ENCODE measurements at places on chromosomes 7 and 10.

GRCh38 chr7:80763289-80763688 is 124.8 kb downstream of the CD36 start:
- no peak for DNase-seq

DNA sequence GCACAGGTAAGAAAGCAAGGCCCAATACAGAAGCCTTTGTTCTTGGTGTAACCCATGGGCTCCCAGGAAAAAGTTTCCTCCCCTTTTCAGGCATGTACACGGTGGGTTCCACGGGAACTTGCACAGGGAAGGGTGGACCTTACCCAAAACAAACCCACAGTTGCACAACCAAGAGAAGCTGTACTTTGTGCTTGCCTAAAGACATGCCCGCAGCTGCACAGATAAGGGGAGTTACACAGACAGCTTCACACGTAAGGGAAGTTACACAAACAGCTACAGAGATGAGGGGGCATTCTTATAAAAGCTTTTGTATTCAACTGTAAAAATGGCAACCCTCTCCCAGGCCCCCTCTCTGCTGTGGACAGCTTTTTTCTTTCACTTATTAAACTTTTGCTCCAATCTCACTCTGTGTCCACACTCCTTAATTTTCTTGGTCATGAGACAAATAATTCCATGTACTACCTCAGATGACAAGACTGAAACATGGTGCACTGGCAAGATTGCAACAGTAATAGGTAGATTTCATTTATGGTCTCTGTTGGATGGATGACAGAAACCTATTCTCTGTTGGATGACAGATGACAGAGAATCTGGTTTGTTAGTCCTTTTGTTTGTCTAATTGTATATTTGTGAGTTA is 72.9 kb downstream of the ATE1 start:
- no peak for DNase-seq

DNA sequence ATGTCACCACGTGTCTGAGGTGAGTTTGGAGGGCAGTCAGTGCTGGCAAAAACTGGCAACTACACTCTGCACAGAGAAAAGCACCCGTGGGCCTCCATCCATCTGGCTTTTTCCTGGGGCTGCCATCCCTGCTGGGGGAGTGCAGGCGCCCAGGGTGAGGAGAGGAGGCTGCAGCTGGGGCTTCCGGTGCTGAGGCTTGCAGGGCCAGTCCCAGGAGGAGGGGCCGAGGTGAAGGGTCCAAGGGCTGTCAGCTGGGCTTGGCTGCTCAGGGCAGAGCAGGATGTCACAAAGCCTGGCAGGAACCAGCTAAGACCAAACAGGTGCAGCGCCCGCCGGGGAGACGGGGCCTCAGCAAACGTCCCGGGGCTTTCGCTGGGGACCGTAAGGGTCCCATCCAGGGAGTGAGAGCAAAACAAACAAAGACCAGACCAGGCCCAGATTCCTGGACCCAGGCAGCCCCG is 77.2 kb downstream of the CFAP46 start:
- no peak for DNase-seq

GRCh38 chr10:130038611-130039109 is 72.0 kb downstream of the C10orf143 start:
- no peak for DNase-seq

GRCh38 chr10:60742512-60742911 is 35.8 kb upstream of the CDK1 start:
- no peak for DNase-seq

DNA sequence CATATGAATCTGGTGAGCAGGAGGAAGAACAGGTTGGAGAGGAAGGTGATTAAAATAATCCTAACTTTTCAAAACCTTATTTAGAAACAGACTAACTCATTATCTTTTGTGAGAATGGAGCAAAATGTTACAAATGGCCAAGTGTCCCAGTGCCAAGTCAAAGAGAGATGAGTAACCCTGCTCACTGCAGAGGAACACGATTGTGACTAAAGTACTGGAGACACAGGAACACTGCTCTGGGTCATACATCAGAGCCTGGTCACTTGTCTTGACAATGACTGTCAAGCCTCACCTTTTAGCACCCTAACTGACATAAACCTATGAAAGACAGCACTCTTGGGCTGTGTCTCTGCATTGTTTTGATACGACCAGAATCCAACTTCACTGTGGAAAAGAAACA is 108.8 kb downstream of the SGMS1 start:
- no peak for DNase-seq

DNA sequence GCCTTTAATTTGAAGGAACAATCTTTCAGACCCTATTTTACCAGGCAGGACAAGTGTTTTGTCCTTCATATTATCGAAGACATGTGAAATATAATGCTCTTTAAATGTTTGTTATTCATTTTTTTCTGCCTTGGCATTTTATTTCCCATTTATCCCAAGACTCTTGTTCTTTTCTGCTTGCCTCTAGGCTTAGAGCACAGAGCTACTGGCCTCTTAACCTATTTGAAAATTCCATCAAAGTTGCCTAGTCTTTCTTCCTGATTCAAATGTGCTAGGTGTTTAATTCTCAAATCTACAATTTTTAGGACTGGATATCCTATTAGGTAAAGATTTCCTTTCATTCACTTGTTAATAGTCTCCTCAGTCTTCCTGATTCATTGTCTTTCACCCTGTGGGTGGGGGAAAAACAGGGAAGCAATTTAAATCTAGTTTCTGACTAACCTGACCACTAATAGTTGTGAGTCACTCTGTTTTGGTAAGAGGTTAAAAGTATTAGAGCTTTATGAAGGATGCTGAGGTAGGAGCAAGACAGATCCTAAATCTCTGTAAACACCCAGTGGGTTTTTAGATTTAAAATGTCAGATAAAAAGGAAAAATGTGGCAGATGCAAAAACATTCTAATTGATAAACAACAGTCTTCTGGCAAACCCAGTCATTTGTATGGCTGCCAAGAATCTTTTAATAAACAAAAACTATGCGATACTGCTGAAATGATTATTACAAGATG is 1.5 kb downstream of the LIPK start:
- no peak for DNase-seq

DNA sequence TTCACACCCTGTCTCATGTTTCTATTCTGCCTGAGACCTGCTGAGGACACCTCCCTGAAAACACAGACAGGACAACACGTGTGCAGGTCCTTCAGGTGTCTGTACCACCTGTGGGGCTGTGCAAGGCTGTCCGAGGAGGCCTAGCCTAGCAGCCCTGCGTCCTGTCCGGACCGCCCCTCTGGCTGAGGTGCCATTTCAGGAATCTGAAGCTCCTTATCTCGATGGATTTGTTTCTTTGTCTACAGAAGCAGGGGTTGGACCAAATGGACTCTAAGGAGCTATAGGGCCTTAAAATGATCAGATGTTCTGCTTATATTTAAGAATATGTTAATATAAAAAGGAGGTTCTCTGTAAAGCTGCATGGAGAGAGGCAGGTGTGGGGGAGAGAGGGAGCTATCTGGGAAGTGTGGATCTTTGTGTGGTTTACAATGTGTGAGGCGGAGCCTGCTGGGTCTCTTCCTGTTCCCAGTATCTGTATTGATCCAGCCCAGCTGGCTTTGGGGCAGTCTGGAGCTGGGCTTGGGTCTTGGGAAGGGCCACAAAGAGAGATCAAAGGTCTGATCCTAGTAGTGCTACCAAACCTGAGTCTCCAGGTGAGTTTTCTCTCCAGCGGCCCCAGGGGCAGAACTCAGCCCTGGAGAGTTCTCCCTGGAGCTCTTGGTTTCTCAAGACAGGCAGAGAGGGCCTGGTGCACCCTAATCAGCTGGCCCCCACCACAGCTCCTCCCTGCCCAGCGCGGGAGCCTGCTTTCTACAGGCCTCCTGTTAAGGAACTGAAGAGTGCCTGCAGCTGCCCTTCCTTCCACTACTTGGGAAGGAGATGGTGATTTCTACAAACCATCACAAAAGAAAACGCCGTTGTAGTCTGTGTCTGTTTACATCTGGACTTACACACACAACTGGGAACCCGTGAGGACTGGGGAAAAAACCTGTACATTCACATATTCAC is 3.4 kb upstream of the MNX1 start:
- no peak for DNase-seq

GRCh38 chr10:24603333-24603732 is 120.4 kb downstream of the ARHGAP21 start:
- DNase-seq = no peak

DNA sequence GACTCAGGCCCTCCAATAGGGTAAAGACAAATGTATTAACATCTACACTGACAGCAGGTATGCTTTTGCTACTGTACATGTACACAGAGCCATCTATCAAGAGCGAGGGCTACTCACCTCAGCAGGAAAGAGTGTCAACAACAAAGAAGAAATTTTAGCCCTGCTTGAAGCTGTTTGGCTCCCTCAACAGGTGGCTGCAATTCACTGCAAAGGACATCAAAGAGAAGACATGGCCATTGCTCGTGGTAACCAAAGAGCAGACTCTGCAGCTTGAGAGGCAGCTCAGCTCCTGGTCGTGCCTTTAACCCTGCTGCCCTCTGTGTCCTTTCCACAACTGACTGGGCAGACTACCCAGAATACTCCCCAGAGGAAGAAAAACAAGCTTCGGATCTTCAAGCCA is 5.1 kb downstream of the AKR1B15 start:
- no peak for DNase-seq

GRCh38 chr10:16968416-16969041 is 151.3 kb upstream of the RSU1 start:
- DNase-seq = no peak

- no peak for DNase-seq
Observed at GRCh38 chr7:23000597-23001360, 13.2 kb downstream of the HYCC1 start.

- no peak for DNase-seq
Observed at GRCh38 chr10:80503584-80504157, 34.0 kb upstream of the SH2D4B start.

GRCh38 chr10:85446827-85447226 is 919.8 kb downstream of the GRID1 start:
- DNase-seq = no peak

DNA sequence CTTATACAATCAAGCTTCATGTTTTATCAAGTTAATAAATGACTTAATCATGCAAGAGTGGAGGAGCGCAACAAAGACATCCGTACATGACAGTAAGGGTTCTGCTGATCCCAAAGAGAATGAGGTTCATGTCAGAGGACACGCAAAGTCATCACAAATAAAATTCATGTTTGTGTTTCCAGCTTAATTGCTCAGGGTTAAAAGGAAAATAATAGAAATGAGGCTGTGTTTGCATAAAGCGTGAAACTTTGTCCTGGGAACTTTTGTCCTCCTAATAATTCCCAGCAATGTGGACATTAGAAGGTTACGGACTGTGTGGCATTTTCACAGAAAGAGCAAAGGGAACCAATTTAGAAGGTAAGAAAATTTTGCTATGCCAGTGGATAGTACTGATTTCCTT is 237.3 kb downstream of the INHBA start:
- no peak for DNase-seq

DNA sequence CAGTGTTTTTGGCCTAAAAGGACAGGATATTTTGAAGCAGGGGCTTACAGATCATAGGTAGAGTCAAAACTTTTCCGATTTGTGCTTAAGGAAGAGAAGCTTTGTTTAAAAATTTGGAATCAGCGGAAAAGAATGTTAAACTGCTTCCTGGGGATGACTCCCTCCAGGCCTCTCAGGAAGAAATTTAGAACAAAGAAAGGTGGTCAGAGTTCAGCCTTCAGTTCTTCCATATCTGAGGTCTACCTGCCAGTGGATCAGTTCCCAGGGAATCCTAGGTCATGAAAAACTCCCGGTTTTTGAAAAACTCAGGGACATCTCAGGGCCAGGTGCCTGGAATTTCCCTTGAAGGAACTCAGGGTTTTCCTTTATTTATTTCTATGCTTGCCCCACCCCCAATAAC is 100.3 kb downstream of the MCU start:
- DNase-seq = no peak

All from effector CD4-positive, alpha-beta T cell (primary cell).